AML-193 (cell line): ENCODE measurements at places on chromosomes 1 and 21.

DNA sequence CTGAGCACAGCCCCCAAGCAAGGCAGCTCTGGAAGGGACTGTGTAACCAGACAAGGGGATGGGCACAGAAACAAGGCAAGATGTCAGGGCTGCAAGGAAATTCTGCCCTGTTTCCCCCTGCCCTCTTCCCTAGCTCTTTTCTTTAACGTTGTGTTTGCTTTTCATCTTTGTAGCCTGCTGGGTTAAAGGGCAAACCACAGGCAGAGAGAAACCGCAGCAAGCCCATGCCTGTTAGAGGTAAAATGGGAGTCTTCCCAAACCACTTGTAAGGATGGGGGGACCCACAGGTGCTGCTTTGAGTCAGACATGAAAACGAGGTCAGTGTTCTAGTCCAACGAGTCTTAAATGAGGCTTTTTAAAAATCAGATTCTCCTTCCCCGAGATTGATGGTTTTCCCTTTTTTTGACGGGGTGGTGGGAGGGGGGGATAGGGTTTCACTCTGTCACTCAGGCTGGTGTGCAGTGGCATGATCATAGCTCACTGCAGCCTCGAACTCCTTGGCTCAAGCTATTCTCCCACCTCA lies 13.3 kb downstream of the TGFBR3 start:
- no peak for DNase-seq

DNA sequence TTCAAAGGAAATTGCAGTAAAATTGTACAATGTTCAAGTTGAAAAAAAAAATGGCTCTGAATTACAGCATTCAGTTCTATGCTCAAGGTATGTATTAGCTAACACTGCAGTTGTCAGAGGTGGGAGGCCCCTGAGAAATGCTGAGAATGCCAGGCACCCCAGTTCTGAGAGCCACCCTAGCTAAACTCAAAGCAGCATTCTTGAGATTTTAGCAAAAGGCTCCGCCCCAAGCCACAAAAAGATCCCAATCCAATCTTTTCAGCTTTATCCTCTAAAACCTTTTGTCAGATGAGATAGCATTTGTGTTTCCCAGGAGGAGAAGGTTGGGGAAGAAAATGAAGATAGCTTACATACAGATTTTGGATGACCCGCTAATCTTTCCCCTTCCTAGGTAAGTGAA lies 68.8 kb downstream of the SMYD2 start:
- no peak for DNase-seq

GRCh38 chr1:81192647-81193642 lies 607.8 kb upstream of the ADGRL2 start:
- DNase-seq, result no peak

DNA sequence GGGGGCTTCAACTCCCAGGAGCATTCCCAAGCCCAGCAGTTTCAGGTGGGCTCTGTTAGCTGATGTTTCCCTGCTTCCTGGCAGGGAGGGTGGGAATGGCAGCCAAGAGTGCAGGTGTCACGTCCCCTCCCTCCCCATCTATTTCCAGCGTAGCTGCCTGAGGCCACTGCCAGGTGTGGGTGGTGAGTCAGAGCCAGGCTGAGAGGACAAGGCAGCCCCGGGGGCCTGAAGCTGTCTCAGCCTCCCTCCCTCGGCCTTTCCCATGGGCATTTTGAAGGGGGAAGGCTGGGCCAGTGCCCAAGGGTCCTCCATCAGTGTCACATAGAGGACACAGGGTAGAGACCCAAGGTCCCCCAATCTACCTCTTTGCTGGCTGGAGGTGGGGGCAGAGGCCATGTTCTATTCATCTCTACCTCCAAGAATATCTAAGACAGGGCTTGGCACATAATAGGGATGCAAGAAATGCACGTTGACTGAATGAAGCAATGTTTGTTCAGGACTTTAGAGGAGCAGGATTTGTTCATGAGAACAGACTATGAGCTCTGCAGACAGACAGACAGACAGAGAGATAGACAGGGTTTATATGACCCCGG lies 34.4 kb upstream of the ID3 start:
- no peak for DNase-seq

GRCh38 chr1:22037520-22037919 lies 15.0 kb upstream of the CDC42 start:
- DNase-seq, result no peak

DNA sequence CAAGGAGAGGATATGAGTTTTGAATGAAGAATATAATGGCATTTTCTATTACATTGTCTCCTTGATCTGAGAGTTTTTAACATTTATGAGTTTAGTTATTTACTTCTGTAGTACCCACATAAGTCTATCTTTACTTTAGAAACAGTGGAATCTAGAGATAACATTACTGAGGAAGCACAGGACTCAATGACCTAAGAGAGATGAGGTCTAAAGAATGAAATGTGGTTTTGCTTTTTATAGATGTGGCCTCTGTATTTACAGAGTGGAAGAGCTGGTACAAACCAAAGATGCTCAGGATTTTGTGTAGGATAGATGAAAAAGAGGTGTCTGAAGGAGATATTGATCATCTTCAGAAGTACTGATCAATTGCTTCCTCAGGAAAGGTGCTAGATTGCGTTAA lies 177.3 kb downstream of the KCTD3 start:
- DNase-seq, result no peak
